ENCODE measurements at places on chromosomes 7 and 10.

GRCh38 chr7:70634610-70635068, 497.3 kb upstream of the GALNT17 start:
- DNase-seq, result no peak

GRCh38 chr7:150514748-150515222, at the start of gene GIMAP7:
GIMAP7 (plus strand) TSS chr7:150514872; CDS start chr7:150519975, 5,103 bp downstream.
- no peak for DNase-seq

DNA sequence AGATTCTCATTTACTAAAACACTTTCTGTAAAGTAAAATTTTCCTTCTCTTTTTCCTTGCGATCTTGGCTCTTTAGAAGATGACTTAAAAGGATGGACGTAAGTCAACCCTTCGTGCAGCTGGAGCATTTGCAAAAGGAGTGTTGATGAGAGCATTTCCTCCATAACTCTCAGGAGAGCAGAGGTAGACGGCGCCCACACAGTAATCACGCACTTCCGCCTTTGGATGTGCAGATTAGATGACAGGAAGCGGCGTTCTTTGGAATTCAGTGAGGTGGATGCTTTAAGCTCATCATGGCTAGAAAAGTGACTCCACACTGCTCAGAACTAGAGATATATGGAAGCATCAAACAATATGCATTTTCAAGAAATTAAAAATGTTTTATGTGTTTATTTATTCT, 43.0 kb upstream of the NPS start:
- DNase-seq, result no peak

- no peak for DNase-seq
These were observed 6.0 kb downstream of the INA start for GRCh38 chr10:103282961-103283360.

Measured in right forelimb (tissue), 1 donor.